ENCODE measurements at places on chromosomes 2 and 18.

- DNase-seq = no peak
Measured at GRCh38 chr2:202436626-202437025, 60.5 kb downstream of the BMPR2 start.

DNA sequence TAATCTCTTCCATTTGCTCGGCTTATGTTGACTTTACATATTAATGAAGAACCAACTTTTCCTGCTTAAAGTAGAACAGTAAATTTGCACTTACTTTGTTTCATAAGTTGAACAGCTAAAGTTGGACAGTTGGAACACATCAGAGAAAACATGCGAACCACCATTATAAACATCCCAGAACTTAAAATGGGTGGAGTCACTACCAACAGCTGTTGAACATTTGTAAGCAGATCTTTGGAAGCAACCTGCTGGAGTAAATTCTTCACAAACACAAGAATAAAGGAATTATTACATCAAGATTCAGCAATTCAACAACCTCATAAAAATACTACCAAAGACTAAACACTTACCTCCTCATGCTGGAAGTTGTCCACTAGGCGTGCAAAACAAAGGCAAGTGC, 96.4 kb upstream of the DNER start:
- DNase-seq = no peak

GRCh38 chr2:234309431-234309830, 187.4 kb downstream of the ARL4C start:
- no peak for DNase-seq

- no peak for DNase-seq
Measured at GRCh38 chr2:48993576-48993975, 160.7 kb downstream of the FSHR start.

GRCh38 chr2:54285451-54285850, 29.4 kb upstream of the TSPYL6 start:
- no peak for DNase-seq

GRCh38 chr2:72378753-72379348, 231.2 kb upstream of the CYP26B1 start:
- DNase-seq = no peak

DNA sequence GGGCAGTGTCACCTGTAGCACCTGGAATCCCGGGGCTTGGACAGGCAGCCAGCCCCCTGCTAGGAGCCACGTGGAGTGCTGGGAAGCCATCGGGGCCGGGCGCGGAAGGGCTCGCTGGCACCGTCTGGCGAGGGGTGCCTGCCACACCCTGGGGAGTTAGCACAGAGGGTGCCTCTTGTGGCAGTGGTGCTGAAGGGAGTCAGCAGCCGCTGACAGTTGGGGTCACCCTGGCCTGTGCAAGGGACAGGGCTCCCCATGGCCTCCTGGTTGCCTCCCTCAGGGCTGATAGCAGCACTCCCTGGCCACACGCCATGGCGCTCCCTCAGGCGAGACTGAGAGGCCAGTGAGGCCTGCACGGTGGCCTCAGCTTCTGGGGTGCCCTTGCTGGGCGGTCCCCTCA, 13.9 kb upstream of the D2HGDH start:
- DNase-seq = no peak

- DNase-seq = no peak
Measured at GRCh38 chr2:23420840-23421476, 36.0 kb downstream of the KLHL29 start.

- DNase-seq = no peak
Measured at GRCh38 chr2:49831698-49832367, 677.5 kb upstream of the FSHR start.

DNA sequence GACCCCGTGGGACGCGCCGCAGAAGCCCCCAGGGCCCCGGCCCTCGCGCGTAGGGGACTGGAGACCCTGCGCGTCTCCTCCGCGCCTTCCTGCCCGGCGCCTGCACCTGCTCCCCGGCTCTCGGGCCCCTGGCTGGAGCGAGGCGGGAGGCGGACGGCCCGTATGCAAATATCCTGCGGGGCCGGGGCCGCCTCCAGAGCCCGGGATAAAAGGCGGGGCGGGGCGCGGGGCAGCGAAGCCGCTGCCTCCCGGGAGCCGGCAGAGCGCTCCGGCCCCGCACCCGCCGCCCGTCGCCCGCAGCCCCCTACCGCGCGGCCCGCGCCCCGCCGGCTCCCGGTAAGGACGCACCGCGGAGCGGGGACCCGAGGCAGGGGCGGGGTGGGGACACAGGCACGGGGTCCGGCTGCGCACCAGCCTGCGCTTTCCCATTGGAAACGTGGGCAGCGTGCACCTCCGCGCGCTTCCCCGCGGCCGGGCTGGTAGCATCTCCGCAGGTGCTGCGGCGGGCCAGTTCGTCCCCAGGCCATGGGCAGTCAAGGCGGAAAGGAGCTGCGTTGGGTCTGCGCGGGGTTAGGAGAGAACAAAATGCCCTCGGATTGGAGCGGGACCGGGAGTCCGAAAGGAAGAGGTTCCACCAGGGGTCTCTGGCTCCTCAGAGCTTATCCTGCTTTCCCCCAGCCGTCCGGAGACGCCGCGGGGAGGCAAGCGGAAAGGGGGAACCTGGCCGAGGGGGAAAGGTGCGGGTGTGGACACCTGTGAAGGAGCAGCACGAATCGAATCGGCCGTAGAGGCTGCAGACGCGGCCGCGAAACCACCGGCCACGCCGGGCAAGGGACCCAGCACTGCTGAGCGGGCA, at the start of gene ATP6V1C2:
ATP6V1C2 (plus strand) TSS at position 235 of the 856 bp plus-strand sequence. CDS start 1,220 bp downstream, outside the sequence.
- no peak for DNase-seq

DNA sequence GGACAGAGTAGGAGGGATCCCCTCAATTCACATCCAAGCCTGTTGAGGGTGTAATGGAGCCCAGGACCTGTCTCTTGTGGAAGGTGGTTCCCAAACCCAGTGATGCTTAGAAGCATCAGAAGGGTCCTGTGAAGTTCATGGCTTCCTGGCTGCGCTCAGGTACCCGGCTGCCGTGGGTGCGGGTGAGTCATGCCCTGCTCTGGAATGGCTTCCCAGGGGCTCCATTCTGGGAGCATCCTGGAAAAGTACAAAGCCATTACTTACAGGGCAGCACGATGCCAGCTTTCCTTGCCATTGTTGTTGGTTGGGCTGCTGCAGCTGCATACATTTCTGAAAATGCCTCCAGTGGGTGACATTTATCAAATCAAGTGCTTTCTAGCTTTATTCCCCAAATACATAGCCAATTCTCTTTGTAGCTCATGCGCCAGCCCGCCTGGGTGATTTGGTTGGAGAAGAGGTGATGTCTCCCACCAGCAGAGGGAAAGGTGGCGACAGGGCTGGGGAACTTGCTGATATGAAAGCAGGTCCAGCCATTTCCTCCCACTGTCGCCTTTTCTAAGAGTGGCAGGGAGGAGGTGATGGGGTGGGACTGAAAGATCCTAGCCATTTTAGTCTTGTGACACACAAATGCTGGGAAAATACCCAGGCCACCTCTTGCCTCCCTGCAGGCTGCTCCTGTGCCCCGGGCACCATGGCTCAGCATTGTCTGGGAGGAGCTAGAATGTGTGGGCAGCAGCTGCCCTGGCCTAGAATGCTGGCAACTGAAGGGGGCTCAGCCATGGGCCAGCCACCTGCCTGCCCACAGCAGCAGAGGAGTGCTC, 65.9 kb upstream of the HPCAL1 start:
- DNase-seq = no peak

DNA sequence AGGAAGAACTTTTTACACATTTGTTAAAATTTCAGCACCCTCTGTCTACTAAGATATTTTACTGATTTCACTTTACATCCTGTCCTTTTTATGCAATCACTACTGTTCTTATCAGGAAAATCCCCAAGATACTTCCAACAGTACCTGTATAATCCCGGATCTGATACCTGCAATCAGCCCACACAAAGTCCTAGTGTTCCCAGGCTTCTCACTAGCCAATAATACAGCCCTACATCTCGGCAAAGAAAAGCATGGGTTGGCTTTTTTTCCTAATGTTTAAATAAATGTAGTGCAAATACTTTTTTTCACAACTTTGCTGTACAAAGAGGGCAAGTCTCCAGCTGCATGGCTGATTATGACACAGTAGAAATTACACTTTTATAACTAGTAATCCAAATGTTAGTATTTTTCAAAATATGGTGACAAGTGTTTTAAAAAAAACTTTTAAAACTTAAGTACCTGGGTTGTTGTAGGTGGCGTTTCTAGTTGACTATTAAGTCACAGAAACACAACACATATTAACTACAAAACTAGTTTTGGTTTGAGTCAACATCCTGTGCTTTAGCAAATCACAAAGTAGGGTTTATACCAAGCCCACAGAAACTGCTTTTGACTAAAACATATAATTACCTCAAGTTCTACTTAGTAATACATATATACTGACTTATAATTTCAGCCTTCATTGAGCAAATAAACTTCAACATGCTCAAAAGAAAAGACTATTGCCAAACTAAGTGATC, 19.5 kb downstream of the CNOT11 start:
- DNase-seq = no peak

DNA sequence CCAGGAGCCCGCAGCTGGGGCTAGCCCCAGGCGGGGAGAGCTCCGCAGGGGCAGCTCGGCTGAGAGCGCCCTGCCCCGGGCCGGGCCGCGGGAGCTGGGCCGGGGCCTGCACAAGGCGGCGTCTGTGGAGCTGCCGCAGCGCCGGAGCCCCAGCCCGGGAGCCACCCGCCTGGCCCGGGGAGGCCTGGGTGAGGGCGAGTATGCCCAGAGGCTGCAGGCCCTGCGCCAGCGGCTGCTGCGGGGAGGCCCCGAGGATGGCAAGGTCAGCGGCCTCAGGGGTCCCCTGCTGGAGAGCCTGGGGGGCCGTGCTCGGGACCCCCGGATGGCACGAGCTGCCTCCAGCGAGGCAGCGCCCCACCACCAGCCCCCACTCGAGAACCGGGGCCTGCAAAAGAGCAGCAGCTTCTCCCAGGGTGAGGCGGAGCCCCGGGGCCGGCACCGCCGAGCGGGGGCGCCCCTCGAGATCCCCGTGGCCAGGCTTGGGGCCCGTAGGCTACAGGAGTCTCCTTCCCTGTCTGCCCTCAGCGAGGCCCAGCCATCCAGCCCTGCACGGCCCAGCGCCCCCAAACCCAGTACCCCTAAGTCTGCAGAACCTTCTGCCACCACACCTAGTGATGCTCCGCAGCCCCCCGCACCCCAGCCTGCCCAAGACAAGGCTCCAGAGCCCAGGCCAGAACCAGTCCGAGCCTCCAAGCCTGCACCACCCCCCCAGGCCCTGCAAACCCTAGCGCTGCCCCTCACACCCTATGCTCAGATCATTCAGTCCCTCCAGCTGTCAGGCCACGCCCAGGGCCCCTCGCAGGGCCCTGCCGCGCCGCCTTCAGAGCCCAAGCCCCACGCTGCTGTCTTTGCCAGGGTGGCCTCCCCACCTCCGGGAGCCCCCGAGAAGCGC, 15.0 kb upstream of the GMPPA start:
- DNase-seq = no peak

DNA sequence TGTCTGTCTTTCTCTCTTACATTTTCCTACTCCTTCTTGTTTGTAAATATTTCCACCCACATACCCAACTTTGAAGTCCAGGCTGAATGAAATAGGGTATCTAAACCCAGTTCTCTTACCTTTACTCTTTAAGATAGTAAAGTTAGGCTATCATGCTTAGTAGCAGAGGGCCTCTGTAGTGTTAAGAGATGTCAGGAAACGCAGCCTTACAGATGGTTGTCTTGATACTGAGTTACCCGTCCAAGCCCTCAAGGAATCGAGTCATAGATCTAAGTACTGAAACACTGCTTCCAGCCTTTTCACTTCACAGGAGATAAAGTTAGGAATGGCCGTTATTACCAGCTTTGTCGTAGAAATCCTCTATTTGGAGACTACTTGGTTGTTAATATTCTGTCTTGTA, 24.3 kb downstream of the MRPS9 start:
- DNase-seq = no peak

DNA sequence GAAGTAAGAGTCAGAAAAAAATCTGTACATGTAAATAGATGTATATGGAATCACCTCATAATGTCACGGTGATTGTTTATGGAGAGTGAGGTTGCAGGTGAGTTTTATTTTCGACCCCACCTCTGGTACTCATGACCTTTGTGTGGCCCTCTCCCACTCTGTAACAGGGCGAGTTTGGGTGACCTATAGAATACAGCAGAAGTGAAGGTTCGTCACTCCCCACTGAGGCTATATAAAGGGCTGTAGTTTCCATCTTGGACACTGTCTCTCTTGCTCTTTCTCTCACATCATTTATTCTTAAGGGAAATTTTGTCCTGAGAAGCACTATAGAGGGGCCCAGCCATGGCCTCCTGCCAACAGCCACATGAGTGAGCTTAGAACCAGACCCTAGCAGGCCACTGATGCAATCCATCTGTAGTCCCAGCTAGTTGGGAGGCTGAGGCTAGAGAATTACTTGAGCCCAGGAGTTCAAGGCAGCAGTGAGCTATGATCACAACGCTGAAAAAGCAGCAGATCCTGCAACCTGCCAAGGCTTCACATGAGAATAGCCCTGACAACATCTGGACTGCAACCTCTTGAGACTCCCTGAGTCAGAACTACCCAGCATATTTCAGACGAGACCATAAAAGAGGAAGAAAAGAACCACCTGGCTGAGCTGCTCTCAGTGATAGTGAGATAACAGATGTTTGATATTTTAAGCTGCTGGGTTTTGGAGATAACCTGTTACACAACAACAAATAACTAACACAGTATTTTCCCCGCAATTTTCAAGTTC, 74.3 kb upstream of the SLC1A4 start:
- DNase-seq = no peak

DNA sequence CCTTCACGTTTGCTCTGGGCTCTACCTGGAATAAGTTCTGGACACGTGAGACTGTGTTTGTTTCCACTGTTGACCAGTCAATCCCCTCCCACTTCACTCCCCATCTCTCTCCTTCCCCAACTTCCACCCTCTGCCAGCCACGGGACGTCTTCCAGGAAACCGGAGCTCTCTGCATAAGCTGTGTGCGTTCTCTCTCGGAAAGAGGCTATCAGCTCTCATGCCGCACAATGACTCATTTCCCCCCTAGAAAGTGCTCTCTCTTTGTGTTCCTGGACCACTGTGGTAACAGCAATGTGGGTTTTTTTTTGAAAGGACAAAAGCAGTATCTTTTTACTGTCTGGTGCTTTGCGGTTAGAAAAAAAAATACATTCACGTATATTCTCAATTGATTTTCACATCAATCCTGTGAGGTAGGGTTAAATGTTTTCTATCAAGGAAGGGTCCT, 10.2 kb downstream of the PROKR1 start:
- no peak for DNase-seq
